Stimulated activated CD8-positive, alpha-beta memory T cell treated with anti-CD3 and anti-CD28 coated beads, Interleukin-7, amount 100 ng/mL, for 1 hour (primary cell): ENCODE measurements at places on chromosomes 3 and 15.

DNA sequence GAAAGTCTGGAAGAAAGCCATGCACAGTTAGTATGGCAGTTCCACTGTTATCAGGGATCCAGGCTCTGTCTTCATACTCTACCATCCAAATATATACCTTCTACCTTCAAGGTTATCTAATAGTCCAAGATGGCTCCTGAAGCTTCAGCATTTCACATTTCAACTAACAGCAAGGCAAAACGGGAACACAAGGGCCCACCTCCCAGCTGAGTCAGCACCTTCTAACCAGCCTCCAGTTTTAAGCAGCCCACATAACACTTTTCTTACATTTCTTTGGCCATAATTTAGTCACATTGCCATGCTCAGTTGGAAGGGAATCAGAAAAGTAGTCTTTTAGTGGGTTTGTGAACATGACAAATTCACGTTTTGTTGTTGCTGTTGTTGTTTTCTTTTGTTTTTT is 15.4 kb upstream of the MSL2 start:
- DNase-seq, result no peak

GRCh38 chr3:13825311-13825579 is 54.6 kb downstream of the WNT7A start:
- no peak for DNase-seq

DNA sequence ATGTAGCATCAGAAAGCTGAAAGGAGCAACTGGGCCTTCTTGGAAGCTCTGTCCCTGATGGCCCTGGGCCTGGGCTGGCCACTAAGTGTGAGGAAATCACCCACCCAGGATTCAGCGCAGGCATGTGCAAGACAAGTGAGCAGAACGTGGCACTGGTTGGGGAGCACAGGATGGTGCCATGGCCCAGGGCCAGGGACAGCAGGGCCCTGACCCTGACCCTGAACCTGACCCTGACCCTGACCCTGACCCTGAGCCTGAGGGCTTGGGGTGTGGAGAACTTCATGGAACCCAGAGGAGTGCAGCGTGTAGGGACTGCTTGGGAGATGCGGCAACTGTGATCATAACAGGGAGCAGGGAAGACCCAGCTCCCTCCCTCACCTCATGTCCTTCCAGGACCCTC is 5.9 kb upstream of the ALDH1L1 start:
- DNase-seq, result no peak

DNA sequence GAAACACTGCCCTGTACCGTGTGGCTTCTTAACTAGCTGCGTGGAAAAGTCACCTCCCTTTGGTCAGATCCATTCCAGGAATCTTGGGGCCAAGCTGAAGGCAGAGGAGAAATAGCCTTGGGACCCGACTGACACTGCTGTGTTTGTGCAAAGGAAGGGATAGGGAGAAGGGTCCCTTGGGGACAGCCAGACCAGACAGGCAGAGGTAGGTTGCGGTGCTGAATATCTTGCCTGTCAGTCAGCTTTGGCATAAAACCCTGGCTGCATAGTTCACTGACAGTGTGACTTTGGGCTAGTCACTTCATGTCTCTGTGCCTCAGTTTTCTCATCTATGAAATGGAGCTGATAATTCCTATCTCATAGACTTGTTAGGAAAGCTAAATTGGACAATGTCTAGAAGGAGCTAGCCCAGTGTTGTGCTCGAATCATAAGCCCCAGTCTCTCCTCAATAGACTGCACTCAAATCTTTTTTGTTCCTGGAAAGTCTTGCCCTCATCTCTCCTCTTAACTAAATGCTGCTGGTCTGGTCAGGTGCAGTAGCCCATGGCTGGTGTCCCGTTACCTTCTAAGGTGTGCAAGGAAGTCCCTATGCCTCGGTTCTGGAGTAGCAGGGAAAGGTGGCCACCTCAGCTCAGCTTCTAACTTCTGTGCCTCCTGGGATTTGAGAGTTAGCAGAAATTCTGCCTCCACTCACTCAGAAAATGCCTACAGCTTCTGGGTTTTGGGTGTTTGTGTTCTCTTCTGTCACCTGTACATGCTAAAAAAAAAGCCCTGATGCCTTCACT is 25.8 kb downstream of the FGD5 start:
- no peak for DNase-seq

GRCh38 chr3:16379838-16380237 is 114.8 kb downstream of the OXNAD1 start:
- DNase-seq, result no peak

- DNase-seq, result no peak
Measured at GRCh38 chr3:193868590-193868989, 267.4 kb upstream of the HES1 start.

GRCh38 chr3:119295816-119296726 is 1.9 kb downstream of the ARHGAP31 start:
- no peak for DNase-seq

GRCh38 chr3:51581524-51581923 is 43.0 kb downstream of the RAD54L2 start:
- DNase-seq, result no peak

GRCh38 chr15:27123808-27124207 is 152.8 kb downstream of the GABRG3 start:
- DNase-seq, result no peak

DNA sequence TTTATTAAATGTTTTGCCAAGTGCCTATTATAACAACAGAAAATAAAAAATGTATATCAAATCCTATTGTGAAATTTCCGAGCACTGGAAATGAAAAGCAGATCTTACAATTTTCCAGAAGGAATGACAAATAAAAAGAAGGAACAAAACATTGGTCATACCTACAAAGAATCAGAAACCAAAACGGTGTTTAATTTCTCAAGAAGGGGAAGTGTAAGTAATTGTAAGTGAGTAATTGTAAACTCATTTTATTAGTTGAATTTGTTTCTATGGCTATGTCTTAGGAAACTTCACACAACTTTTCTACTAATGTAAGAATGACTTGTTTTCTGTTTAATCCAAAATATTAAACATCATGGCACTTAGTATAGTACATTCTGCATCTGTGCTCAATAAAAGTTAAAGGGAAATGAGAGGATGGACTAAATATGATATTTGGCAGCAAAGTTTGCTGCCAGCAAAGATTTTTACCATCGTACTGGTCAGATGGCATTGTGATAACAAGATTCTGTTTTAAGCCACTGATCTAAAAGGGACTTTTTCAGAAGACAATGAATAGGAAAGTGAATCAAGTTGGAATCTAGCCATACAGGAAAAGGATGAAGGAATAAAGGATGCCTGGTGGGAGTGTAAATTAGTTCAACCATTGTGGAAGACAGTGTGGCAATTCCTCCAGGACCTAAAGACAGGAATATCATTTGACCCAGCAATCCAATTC is 232.4 kb downstream of the NFKBIZ start:
- DNase-seq, result no peak

DNA sequence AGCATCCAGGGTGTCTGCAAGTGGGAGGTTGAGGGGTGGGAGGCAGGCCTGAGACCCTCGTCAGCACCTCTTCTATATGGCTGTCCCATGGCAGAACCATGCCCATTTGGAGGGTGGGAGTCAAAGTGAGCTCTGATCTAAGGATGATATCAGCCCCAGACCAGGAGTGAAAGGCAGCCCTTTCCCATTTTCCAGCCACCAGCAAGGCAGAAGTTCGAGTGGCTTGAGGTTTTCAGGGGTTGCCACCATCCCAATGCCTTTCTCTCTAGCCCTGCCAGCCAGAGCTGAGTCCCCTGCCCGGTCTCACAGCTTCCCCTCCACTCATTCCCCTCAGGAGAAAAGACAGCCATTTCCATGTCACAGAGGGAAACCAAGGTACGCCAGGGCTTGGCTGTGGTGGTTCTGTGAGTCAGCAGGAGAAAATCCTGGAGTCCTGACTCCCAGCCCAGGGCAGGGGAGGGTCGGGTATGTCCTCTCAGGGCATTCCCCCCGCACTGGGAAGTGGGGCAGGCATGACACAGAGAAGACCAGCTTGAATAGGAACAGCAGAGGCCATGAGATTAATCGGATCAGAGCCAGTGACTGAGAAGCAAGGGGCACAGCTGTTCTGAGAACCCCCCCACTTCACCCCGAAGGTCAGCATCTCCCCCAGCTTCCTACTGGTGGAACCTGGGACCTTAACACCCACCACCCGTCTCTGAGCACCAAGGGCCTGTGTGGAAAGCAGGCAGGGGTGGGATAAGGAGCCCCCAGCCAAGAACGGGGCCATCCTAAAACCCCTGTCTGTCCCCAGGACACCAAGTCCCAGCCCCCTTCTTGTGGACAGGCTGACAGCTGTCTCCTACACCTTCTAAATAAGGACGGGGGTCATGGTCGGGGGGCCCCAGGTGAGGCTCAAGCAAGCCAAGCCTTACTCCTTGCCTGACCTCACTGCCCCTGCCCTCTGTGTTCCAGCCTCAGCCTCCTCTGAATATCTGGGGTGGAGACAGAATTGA is 965 bp upstream of the SLC38A3 start:
- no peak for DNase-seq

- DNase-seq, result no peak
Measured at GRCh38 chr3:36969540-36970432, 23.1 kb downstream of the EPM2AIP1 start.

DNA sequence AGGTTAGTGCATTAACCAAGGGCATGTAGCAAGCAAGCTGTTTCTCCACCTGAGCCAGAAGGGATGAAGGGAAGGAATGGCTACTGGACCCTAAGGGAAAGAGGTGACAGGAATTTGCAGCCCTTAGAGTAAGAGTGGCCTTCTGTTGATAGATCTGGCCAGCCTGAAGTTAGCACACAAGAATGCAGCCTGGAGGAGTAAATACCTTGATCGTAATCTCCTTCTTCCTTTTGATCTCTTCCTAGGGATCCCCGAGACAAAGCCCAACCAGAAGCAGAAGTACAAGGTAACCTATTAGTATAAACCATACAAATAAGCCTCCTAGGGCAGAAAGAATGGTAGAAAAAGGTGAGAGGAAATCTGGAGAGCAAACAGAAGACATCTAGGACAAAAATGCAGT is 134.6 kb downstream of the ATP8B4 start:
- no peak for DNase-seq

- DNase-seq, result no peak
Measured at GRCh38 chr15:100192097-100193080, 149.4 kb downstream of the ADAMTS17 start.

DNA sequence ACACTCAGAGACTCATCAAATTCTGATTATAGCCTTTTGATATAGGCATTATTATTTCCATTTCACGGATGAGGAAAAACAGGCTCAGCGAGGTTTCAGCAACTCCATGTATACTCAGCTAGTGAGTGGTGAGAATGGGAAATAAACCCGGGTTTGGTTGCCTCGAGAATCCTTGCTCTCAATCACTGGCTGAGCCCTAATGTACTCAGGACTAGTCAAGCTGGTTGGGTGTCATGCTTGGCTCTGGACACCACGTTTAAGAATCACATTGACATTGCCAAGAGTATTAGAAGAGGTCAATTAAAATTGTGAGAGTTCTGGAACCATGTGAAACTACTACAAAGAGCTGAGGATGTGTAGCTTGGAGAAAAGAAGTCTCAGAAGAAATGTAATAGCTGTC is 444.5 kb downstream of the MFSD1 start:
- no peak for DNase-seq

GRCh38 chr3:186787642-186788481 is 4.5 kb downstream of the EIF4A2 start:
- no peak for DNase-seq

DNA sequence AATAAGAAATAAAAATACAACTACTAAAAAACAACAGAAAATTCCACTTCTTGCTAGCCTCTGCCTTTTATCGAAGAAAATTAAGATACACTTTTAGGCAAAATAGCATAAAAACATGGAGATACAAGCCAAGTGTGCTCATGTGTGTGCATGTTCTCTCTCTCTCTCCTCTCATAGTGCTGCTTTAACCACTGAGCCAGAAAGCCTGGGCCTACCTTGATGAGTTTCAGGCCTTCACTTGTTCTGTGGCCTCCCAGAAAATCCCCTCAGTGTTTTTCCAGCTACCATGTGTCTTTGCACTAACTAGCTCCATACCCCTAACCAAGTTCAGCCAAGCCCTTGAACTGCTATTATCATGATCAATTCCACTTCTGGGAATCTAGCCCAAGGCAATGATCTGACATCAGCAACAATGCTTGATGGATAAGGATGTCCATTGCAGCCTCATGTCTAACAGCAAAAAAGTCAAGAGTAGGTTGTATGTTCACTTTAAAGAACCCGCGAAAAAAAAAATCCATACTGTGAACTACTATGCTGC is 18.1 kb downstream of the CYP11A1 start:
- DNase-seq, result no peak
